Upper lobe of left lung (tissue), 6 donors: ENCODE measurements at places on chromosomes 6 and 20. TPM values are rescaled to one million over a fixed set of nuclear protein-coding genes. Genes with fewer than 3 reads are reported as not detected.
A peak's percentile ranks its signal among the peaks of the same experiment; 100 is the strongest.

Gene KATNA1
- total RNA-seq = 13.5 TPM

DNA sequence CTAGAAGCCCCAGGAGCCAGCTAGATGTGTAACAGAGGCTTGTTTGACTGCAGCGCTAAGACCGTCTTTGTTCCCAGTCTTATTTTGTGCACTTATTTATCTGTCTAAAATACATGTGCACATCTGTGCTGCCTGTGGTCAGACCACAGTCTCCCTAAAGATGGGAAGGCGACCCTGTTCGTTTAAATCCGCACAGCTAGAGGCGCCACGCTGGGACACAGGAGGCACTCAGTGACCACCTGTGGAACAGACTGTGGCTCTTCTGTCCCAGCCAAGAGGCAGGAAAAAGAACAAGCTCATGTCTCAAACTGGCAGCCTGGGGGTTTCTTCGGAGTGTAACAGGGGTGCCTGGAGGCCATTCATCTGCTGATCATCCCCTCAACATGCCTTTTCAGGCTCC is 66.8 kb downstream of the CPNE5 start:
- no peak for DNase-seq
- H3K36me3 ChIP-seq = no peaks in the 10 kb centered on the region
- H3K4me1 ChIP-seq = peaks cover 15% of the 10 kb centered on the region
- H3K27me3 ChIP-seq = no peaks in the 10 kb centered on the region

Gene MYBL2
- total RNA-seq = 3.5 TPM

Gene NFATC2
- 8.4 TPM for total RNA-seq

DNA sequence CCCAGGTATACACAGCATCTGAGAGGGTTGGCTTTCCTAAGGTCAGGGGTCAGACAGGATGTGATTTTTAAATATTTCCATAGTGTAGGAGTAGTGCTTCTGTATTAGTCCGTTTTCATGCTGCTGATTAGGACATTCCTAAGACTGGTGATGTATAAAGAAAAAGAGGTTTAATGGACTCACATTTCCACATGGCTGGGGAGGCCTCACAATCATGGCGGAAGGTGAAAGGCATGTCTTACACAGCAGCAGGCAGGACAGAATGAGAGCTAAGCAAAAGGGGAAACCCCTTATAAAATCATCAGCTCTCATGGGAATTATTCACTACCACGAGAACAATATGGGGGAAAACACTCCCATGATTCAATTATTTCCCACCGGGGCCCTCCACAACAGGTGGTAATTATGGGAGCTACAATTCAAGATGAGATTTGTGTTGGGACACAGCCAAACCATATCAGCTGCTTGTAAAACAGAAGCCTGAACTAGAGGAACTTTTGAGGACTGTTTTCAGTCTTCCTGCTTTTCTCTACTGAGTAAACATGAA is 91.0 kb upstream of the MEI4 start:
- no peaks in the 10 kb centered on the region for H3K4me1 ChIP-seq
- H3K36me3 ChIP-seq = no peaks in the 10 kb centered on the region
- no peak for DNase-seq
- no peaks in the 10 kb centered on the region for H3K27me3 ChIP-seq

Gene HCK
- 84.5 TPM for total RNA-seq

Gene DEFB124
- total RNA-seq = not detected

GRCh38 chr20:34938466-34939163 is 17.0 kb downstream of the GSS start:
- peak overlapping the region; percentile 50 for H3K27ac ChIP-seq
- H3K27me3 ChIP-seq = no peaks in the 10 kb centered on the region
- no peak overlapping the region for H3K4me3 ChIP-seq
- peaks cover 12% of the 10 kb centered on the region for H3K4me1 ChIP-seq
- peaks cover 14% of the 10 kb centered on the region for H3K36me3 ChIP-seq

Gene TSBP1
- total RNA-seq = not detected

Gene GJA1
- 98.1 TPM for total RNA-seq

- DNase-seq = no peak
- no peak overlapping the region for H3K4me3 ChIP-seq
- H3K4me1 ChIP-seq = no peaks in the 10 kb centered on the region
- no peak overlapping the region for H3K27ac ChIP-seq
- no peaks in the 10 kb centered on the region for H3K27me3 ChIP-seq
- peaks cover 8% of the 10 kb centered on the region for H3K36me3 ChIP-seq
Observed at GRCh38 chr20:3652676-3653596, 10.3 kb downstream of the GFRA4 start.

DNA sequence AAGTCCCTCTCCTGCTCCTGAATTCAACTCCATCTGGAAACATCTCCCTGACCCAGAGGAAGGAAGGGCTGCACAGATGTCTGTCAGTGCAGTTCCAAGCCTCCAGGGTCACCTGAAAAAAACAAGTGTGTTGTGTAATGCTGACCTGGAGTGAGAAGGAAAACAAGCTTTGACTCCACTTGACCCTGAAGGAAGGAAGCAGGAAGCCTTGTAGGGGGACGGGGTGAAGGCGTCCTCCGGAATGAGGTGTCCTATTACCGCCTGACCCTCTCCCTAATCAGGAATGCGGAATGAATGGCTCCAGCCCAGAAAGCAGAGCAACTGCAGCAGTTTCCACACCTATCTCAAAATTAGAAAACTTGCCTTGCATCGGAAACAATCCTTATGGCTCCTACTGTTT is 13.9 kb upstream of the ADGRF5 start:
- no peaks in the 10 kb centered on the region for H3K27me3 ChIP-seq
- no peak for DNase-seq
- H3K27ac ChIP-seq = peak overlapping the region; percentile 69

DNA sequence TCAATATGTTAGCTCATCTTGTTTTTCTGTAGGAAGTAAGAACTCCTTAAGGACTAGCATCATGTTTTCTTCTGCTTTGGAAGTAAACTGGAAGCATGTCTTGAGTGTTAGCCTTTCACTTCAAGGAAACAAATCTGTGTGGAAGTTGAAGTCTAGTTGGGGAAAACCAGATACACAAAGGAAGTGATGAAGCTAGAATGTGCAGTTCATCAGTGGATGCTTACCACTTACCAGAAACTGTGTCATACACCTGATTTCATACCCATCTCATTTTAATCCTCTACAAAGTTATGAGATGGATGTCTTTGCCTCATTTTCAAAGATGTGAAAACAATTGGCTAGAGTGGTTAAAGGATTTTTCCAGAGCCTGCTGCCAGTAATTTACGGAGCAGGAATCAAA is 75.8 kb downstream of the TMEM170B start:
- no peak overlapping the region for H3K4me3 ChIP-seq
- no peak for DNase-seq
- H3K36me3 ChIP-seq = no peaks in the 10 kb centered on the region
- peaks cover 16% of the 10 kb centered on the region for H3K4me1 ChIP-seq

GRCh38 chr6:163344411-163344810 is 70.1 kb upstream of the QKI start:
- no peaks in the 10 kb centered on the region for H3K4me1 ChIP-seq
- no peaks in the 10 kb centered on the region for H3K36me3 ChIP-seq
- no peak overlapping the region for H3K4me3 ChIP-seq
- no peaks in the 10 kb centered on the region for H3K27me3 ChIP-seq
- no peak for DNase-seq

GRCh38 chr6:21586740-21587178 is 6.8 kb upstream of the SOX4 start:
- DNase-seq = peak; percentile 27
- no peaks in the 10 kb centered on the region for H3K36me3 ChIP-seq
- H3K4me3 ChIP-seq = peak overlapping the region; percentile 75

Gene PXMP4
- 29.4 TPM for total RNA-seq

DNA sequence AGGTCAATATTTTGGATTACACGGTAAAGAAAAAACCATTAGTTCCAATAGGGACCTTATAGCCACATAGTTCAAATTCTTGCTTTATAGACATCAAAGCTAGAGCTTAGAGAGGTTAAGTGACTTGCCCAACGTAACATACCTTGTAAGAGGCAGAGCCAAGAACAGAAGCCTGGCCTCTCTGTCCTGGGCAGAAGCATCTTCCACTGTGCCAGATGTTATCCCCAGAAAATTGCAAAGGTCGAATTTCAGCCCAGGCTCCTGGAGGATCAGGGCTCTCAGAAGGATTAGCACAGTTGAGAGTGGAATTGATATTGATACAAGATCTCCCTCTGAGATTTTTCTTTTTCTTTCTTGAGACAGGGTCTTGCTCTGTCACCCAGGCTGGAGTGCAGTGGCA is 6.1 kb downstream of the SMIM28 start:
- no peaks in the 10 kb centered on the region for H3K27me3 ChIP-seq
- no peaks in the 10 kb centered on the region for H3K4me1 ChIP-seq
- no peak for DNase-seq
- no peak overlapping the region for H3K4me3 ChIP-seq
- H3K27ac ChIP-seq = no peak overlapping the region

- H3K4me1 ChIP-seq = no peaks in the 10 kb centered on the region
- DNase-seq = no peak
- no peak overlapping the region for H3K27ac ChIP-seq
- no peaks in the 10 kb centered on the region for H3K27me3 ChIP-seq
Observed at GRCh38 chr20:24733416-24733815, 215.7 kb upstream of the CST7 start.

GRCh38 chr6:44086931-44087574 is 40.2 kb downstream of the MRPL14 start:
- H3K27me3 ChIP-seq = no peaks in the 10 kb centered on the region
- H3K4me1 ChIP-seq = peaks cover 6% of the 10 kb centered on the region
- peak; percentile 73 for DNase-seq
- no peaks in the 10 kb centered on the region for H3K36me3 ChIP-seq

DNA sequence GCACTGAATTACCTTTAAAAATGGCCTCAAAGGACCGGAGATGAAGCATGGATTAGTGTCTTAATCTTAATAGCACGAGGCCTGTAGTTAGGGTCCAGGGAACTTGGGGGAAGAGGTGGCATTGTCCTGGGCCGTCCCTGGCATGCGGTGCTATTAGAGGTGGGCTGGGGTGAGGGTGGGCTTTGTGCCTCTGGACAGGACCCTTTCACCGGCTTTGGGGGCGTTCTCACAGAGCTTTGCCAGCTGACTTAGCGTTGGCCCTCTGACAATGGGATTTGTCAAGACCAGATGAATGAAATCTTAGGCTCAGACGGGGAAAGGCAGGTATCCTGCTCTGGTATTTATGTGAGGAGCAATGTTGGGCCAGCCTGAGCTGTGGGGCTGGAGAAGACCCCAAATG is 59.6 kb downstream of the ERMARD start:
- no peak for DNase-seq
- H3K27ac ChIP-seq = no peak overlapping the region
- H3K36me3 ChIP-seq = no peaks in the 10 kb centered on the region
- H3K27me3 ChIP-seq = no peaks in the 10 kb centered on the region
- no peak overlapping the region for H3K4me3 ChIP-seq

Gene GNAS-AS1
- total RNA-seq = not detected

GRCh38 chr20:60138256-60139220 is 180.3 kb downstream of the CDH26 start:
- peaks cover 2% of the 10 kb centered on the region for H3K4me1 ChIP-seq
- H3K27ac ChIP-seq = peak overlapping the region; percentile 21
- no peaks in the 10 kb centered on the region for H3K36me3 ChIP-seq
- H3K27me3 ChIP-seq = no peaks in the 10 kb centered on the region
- peak overlapping the region; percentile 44 for H3K4me3 ChIP-seq

Gene CLDN20
- total RNA-seq = not detected

Gene KCNQ5
- 0.30 TPM for total RNA-seq
